Stimulated activated naive B cell treated with anti-CD40 and anti-IgM and Interleukin-4, amounts not matched to agents 10 μg/mL and 1 μg/mL and 100 μg/mL, for 72 hours (primary cell): ENCODE measurements at places on chromosomes 3 and 15.

- H3K36me3 ChIP-seq = no peaks in the 10 kb centered on the region
- no peak overlapping the region for H3K4me3 ChIP-seq
- no peak for DNase-seq
- no peak overlapping the region for H3K27ac ChIP-seq
- H3K27me3 ChIP-seq = no peaks in the 10 kb centered on the region
Observed at GRCh38 chr3:126478581-126479310, 3.1 kb upstream of the ZXDC start.

GRCh38 chr3:32157600-32158264 is 51.3 kb downstream of the GPD1L start:
- no peak overlapping the region for H3K4me3 ChIP-seq
- H3K4me1 ChIP-seq = no peaks in the 10 kb centered on the region
- peaks cover 30% of the 10 kb centered on the region for H3K36me3 ChIP-seq
- DNase-seq = no peak

GRCh38 chr3:42159147-42159546 is 68.0 kb downstream of the TRAK1 start:
- H3K27me3 ChIP-seq = no peaks in the 10 kb centered on the region
- no peak for DNase-seq
- peaks cover 71% of the 10 kb centered on the region for H3K4me1 ChIP-seq
- peaks cover 23% of the 10 kb centered on the region for H3K36me3 ChIP-seq

GRCh38 chr15:100980410-100981046 is 61.4 kb downstream of the LRRK1 start:
- H3K4me1 ChIP-seq = peaks cover 13% of the 10 kb centered on the region
- no peak overlapping the region for H3K27ac ChIP-seq
- DNase-seq = no peak
- H3K4me3 ChIP-seq = no peak overlapping the region
- H3K36me3 ChIP-seq = peaks cover 68% of the 10 kb centered on the region

DNA sequence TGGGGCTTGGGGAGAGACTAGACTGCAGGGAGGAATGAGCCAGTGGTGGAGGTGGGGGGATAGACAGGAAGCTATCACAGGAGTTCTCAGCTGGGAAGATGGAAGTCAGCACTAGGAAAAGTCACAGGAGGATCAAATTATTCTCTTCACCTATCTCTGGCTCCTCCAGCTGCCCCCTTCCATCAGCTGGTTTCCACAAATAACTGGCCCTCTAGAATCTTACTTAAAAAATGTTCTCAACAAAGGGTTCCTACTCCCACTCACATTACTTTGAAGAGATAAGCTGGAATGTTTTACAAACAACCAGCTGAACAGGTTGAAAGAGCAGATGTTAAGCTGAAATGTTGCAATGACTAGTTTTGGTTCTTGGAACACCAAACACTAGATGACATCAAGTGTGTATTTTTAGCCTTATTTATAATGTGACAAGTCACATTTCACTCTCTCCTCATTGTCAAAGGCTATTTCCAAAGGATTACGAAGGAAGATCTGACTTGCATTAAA is 102.7 kb upstream of the AADACL2 start:
- no peaks in the 10 kb centered on the region for H3K27me3 ChIP-seq
- H3K36me3 ChIP-seq = no peaks in the 10 kb centered on the region
- DNase-seq = no peak
- no peak overlapping the region for H3K4me3 ChIP-seq
- H3K4me1 ChIP-seq = no peaks in the 10 kb centered on the region

DNA sequence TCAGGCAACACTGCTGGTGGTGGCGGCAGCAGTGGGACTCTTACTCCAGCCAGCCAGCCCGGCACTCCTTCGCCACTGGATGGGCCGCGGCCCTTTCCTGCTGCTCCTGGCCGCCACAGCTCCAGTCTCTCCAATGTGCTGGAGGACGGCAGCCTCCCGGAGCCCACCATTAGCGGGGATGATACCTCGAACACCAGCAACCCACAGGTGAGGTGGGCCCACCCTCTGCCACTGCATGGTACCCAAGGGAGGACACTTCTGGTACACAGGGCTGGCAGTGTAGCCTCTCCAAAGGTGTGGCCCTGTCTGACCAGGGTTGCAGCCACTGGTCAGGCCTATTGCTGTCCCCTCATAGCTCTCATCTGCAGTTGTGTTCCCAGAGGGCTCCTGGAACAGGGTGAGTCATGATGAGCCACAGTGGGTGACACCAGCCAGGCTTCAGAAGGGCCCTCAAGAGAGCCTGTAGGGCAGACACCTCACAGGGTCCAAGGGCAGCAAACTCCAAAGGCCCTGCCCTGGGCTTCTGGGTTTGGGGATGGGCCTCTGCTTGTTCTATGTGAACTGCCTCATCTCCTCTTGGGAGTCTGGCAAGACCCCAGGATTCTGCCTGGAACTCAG is 20.8 kb downstream of the NBEAL2 start:
- H3K4me3 ChIP-seq = no peak overlapping the region
- H3K27ac ChIP-seq = no peak overlapping the region
- H3K4me1 ChIP-seq = peaks cover 29% of the 10 kb centered on the region
- H3K36me3 ChIP-seq = peaks cover 68% of the 10 kb centered on the region
- no peak for DNase-seq

- H3K27ac ChIP-seq = no peak overlapping the region
- H3K36me3 ChIP-seq = no peaks in the 10 kb centered on the region
- H3K4me3 ChIP-seq = no peak overlapping the region
- no peaks in the 10 kb centered on the region for H3K27me3 ChIP-seq
- no peak for DNase-seq
Observed at GRCh38 chr3:55882006-55882405, 394.9 kb upstream of the WNT5A start.

DNA sequence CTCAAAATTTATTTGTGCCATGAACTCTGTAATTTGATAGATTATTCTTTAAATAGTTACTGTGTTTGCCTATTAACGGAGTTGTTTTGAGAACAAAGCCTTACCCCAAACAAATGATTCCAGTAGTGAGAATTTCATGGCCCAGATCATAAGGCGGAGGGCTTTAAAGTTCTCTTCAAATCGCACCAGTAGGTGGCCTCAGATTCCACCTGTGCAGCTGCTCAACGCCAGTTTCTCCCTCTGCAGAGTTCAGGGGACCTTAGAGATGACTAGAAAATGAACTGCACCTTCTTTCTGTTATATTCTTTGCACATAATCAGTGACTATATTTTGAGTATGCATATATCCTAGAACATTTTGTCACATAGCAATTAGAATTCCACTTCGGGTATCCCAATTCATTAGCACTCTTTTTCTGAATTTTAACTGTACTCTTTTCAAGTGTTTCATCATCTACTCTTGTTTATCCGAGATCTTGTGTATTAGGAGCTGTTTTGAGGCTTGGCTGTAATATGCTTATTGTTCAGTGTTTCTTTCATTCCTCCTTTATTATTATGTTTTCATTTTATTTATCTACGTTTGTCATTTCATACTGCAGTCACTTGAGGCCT is 232.6 kb upstream of the CHRM5 start:
- no peak overlapping the region for H3K27ac ChIP-seq
- H3K4me1 ChIP-seq = peaks cover 4% of the 10 kb centered on the region
- DNase-seq = no peak
- H3K27me3 ChIP-seq = peaks cover 4% of the 10 kb centered on the region

DNA sequence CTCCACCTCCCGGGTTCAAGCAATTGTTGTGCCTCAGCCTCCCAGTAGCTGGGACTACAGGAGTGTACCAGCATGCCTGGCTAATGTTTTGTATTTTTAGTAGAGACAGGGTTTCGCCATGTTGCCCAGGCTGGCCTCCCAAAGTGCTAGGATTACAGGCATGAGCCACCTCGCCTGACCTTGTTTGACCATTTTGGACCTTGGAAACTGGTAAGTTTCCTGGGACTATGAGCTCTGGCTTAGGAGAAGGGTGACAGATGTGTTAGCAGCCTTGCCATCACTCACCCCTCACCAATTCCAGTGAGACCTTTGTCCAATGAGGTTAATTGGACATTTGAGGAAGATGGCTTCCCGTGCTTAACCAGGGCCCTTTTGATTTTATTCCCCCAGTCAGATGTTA is 19.9 kb downstream of the DNASE1L3 start:
- H3K4me3 ChIP-seq = no peak overlapping the region
- peaks cover 16% of the 10 kb centered on the region for H3K36me3 ChIP-seq
- H3K27ac ChIP-seq = no peak overlapping the region
- peaks cover 12% of the 10 kb centered on the region for H3K4me1 ChIP-seq

DNA sequence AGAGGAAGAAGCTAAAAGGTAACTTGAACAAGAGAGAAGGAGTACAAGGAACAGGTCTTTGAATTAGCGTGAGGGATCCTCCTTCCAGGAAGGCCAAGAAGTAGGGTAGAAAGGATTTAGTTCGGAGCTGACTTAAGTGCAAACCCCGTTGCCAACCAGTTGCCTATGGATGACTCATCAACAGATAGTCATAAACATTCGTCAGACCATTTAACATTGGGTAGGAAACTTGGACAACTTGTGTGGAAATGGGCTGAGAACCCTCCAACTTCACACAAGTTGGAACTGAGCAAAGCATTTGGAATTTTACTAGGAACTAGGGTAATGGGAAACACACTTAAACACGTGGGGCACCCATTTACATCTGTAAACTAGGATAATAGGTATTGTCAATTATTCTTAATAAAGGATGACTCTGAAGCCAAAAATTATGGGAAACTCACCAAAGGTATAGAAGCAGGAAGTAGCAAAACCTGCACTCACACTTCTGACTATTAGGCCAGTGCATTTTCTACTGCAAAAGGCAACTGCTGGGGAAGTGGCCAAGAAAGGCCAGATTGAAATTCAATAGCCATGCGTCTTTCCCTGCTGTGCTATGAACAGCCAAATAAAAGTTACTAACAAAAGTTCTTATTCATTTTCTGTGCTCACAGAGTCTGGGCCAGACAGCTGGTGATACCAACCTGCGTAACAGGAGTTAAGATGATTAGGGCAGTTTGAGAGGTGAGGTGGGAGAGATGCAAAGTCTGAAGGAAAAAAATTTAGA is 174.5 kb upstream of the TMC3 start:
- no peaks in the 10 kb centered on the region for H3K4me1 ChIP-seq
- no peak for DNase-seq
- H3K36me3 ChIP-seq = no peaks in the 10 kb centered on the region
- H3K27ac ChIP-seq = no peak overlapping the region

DNA sequence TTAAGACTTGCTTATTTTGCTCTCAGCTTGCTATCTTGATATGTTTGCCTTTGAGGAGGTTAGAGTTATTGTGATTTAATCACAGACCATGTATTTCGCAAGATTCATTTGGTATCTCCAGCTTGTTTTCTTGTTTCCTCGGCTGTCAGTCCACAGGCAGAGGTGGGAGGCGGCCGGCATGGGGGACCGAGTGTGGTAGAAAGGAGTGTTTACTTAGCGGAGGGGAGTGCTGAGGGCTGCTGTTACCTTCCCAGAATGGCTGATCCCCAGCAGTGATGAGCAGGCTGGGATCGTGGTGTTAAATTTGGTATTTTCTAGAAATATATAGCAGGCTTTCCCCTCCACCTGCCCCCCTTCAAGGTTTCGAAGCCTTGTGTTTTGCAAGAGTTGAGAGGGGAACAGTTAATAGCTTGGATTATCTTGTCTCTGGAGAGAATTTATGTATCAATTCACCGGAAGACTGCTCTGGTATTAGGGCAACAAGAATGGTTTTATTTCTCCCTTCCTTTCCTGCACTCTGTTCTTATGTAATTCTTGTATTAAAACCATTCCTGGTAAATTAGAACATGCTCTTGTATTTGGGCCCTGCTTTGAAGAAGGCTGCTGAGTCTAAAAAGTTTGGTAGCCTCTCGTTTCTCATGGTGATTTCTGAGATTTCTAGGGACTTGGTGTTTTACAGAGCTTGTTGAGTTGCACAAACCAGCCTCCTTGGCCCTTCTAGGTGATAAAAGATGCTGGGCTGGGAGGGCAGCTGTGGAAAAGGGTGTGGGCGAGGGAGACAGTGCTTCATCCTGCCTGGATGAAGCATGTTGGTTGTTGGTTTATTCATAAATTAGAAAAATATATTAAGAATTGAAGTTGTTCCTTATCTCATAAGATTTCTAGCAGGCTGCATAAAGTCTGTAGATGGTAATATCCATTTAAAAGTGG is 151.4 kb downstream of the IGF1R start:
- H3K36me3 ChIP-seq = no peaks in the 10 kb centered on the region
- H3K4me1 ChIP-seq = peaks cover 26% of the 10 kb centered on the region
- no peak for DNase-seq
- H3K27ac ChIP-seq = no peak overlapping the region

GRCh38 chr15:84824260-84825007 is 7.3 kb downstream of the ALPK3 start:
- no peak for DNase-seq
- no peaks in the 10 kb centered on the region for H3K4me1 ChIP-seq
- H3K27ac ChIP-seq = no peak overlapping the region
- no peaks in the 10 kb centered on the region for H3K36me3 ChIP-seq
- H3K27me3 ChIP-seq = no peaks in the 10 kb centered on the region

DNA sequence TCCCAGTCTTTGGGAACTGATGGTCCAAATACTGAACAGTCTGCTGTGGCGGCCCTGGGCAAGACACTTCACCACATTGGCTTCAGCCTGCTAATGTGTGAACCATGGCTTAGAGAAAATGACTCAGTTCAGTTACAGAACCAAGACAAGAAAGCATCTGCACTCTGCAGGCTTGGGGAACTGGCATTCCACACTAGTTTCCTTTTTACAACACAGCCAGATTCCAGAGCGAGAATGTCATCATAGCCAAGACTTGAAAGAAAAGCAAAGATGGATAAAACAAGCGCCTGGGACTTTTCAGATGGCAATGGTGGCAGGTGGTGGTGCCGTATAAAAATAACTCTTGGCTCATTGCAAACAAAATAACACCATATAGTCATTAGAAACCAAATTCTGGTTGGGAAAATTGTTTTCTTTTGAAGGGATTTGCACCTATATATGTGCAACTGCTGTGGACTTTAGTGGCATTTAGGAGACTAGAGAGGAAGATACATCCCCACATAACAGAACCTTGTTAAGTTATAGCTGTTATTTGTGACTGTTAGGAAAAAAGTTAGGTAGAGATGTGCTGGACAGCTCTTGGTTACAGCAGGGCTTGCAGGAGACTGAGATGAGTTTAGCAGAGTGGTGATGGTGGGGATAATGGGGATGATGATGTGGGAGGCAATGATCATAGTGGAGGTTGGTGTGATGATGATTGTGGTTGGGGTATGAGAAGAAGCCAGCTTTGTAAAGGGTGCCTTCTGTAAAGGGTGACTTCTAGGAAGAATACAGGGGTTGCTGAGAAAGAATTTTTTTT is 273.6 kb downstream of the THRB start:
- peaks cover 9% of the 10 kb centered on the region for H3K27me3 ChIP-seq
- peaks cover 5% of the 10 kb centered on the region for H3K4me1 ChIP-seq
- no peak for DNase-seq
- H3K36me3 ChIP-seq = peaks cover 4% of the 10 kb centered on the region
- H3K27ac ChIP-seq = no peak overlapping the region
- no peak overlapping the region for H3K4me3 ChIP-seq

DNA sequence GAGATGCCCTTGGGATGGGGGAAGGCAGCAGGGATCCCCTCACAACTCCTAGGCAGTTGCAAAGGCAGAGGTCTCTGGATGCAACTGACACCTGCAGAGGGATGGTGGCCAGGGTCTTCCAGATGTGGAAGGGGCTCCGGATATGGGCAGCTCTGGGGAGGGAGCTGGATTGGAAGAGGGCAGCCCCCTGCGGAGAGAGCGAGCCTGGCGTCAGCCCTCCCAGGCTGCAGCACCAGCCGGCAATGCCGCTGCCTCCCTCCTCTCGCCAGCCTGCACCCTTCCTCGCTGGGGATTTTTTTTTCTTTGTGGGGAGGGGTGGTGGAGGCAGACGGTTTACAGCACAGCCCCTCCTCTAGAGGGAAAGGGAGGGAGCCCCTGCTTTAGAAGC is 1.6 kb downstream of the INSYN1 start:
- no peaks in the 10 kb centered on the region for H3K4me1 ChIP-seq
- H3K36me3 ChIP-seq = no peaks in the 10 kb centered on the region
- peak overlapping the region; percentile 8 for H3K4me3 ChIP-seq
- H3K27me3 ChIP-seq = peaks cover 70% of the 10 kb centered on the region
- no peak for DNase-seq
- no peak overlapping the region for H3K27ac ChIP-seq
